Stimulated activated CD4-positive, alpha-beta T cell treated with anti-CD3 and anti-CD28 coated beads, Interleukin-2, amount 100 ng/mL, for 4 hours (primary cell): ENCODE measurements at places on chromosomes 3 and 15.

- no peak for DNase-seq
Measured at GRCh38 chr3:155382396-155383042, 89.0 kb upstream of the STRIT1 start.

DNA sequence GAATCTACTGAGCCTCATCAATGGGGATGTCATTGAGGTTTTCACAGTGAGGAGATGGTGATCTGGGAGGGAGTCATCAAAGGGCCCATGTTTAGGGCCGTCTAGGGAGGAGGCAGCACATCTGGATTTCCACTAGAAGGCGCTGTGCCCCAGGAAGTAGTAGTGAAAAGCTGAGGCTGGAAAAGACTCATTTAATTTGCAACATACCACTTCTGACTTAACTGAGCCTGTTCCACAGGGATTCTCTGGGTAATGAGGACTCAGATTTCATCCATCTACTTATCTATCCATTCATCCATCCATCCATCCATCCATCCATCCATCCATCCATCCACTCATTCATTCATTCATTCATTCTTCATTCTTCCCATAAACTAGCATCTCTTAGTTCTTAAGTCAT lies 17.4 kb upstream of the SHF start:
- no peak for DNase-seq

GRCh38 chr15:62392376-62392775 lies 227.3 kb upstream of the C2CD4B start:
- DNase-seq = no peak

- no peak for DNase-seq
Measured at GRCh38 chr15:90839187-90840071, 29.0 kb upstream of the FURIN start.

GRCh38 chr15:70722266-70723121 lies 40.9 kb downstream of the UACA start:
- no peak for DNase-seq

GRCh38 chr3:172087602-172088580 lies 48.5 kb downstream of the FNDC3B start:
- DNase-seq = no peak

GRCh38 chr3:14784087-14784681 lies 34.6 kb upstream of the FGD5 start:
- no peak for DNase-seq

- DNase-seq = no peak
Measured at GRCh38 chr3:194129581-194130133, 6.3 kb upstream of the HES1 start.

DNA sequence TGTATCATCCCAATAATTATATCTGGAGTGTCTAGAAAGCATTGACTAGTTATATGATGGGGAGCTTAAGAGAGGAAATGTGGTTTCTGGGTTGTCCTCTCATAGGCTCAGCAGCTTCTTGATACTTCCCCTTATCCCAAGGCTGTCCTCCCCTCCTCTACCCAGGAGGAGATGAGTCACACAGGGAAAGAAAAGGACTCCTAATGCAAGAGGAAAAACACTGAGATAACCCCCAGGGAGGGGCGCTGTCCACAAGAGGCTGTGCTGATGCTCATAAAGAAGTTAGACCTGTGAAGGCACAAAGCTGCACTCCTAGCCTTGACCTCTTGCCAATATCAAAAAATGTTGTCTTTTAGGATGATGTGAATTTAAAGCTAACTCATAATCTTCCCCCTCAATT lies 28.8 kb upstream of the GYG1 start:
- no peak for DNase-seq

GRCh38 chr15:78873793-78874765 lies 1.4 kb downstream of the MORF4L1 start:
- DNase-seq = no peak

DNA sequence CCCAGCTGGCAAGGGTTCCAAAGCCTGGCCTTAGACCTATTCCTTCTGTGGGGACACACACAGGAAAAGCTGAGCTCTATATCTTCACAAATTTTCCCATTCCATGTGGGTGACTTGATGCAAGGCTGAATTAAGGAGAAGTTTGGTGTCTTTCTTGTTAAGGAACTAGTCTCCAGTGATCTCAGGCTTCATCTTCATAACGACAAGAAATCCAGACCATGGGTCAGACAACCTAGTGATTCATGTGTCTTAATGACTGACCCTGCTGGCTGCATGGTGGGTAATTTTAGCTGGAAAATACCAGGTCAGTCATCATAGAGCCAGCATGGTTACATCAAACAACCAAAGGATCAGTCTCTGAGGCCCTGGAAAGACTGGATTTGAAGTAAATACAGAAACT lies 112.7 kb upstream of the SLC4A7 start:
- no peak for DNase-seq

- no peak for DNase-seq
Measured at GRCh38 chr3:180408654-180409053, 193.3 kb upstream of the TTC14 start.

- DNase-seq = no peak
Measured at GRCh38 chr3:88640581-88640980, 466.8 kb upstream of the EPHA3 start.

DNA sequence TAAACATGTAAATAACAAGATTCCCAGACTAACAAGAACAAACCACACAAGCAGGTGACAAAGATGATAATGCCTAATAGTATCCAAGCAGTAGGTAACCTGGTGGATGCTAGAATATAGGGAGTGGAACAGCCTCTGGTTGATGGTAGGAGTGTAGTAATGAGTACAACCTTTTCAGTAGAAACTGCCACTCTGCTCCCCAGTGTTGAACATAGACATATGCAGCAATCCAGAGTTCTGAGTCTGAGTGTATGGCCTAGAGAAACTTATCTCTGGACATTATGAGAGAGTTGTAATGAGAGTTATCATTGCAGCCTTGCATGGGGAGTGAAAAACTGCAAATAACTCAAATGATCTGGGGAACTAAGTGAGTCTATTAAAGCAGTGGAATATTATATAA lies 76.1 kb upstream of the ACAD9 start:
- no peak for DNase-seq

DNA sequence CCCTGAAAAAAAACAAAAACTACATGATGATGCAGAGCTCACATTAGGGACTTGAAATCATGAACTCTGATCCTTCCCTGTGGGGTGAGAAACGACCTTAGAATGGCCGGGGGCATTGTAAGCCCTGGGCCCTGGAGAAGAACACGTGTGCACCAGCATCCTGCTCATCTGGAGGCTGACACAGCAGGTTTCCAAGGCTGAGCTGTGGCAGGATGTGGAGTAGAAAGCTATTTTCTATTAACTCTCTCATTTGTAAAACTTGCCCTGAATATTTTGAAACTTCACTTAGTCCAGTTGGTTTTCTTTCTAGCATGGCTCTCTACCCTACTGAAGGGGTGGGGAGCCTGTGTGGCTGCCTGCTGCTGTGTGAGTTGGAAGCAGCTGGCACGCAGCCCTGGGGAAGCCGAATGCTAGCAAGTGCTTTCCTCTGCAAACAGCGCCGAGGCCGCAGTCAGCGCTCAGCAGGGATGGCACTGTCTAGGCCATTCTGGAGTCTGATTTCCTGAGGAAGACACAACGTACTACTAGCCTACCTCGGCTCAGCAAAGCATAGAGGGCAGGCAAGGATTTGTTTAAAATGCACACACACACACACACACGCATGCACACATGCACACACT lies 58.0 kb downstream of the GABRG3 start:
- DNase-seq = no peak

GRCh38 chr3:137582484-137582883 lies 181.6 kb upstream of the SOX14 start:
- DNase-seq = no peak

GRCh38 chr15:48946074-48946839 lies 17.5 kb downstream of the SHC4 start:
- no peak for DNase-seq

GRCh38 chr3:59245300-59245858 lies 195.6 kb upstream of the CFAP20DC start:
- DNase-seq = no peak

DNA sequence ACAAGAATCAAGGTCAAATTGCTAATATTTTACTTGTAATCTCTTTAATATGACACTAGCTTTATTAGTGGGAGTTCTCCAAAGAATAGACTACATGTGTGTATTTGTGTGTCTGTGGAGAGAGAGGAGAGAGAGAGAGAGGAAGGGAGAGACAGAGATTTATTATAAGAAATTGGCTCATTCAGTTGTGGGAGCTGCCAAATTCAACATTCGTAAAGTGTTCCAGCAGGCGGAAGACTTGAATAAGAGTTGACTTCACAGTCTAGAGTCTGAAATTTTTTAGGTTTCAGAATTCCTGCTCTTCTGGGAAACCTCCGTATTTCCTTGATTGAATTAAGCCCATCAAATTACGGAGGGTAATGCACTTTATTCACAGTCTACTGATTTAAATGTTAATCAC lies 4.7 kb upstream of the CLDN1 start:
- DNase-seq = no peak

DNA sequence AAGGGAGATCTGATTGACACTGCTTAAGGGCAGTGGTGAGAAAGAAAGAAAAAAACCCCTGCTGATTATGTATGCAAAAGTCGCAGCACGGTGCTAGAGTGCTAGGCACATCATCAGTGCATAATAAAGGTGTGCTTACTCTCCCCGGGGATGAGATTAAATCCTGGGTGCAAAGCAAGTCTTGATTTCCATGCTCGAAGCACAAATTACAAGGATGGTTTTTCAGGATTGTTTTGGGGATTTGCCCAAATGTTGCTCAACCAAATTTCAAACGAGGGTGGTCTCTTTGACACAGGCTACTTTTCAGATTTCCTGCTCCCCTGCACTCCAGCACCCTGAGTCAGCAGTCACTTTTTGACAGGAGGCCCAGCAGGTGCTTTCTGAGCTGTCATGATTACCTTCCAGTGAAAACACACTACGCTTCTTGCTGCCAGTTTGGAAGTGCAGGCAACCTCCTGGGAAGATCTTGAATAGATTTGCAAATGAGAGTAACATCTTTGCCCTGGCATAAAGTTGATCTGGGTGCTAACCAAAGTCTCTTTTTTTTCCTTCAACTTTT lies 167.5 kb upstream of the TRIM42 start:
- no peak for DNase-seq

DNA sequence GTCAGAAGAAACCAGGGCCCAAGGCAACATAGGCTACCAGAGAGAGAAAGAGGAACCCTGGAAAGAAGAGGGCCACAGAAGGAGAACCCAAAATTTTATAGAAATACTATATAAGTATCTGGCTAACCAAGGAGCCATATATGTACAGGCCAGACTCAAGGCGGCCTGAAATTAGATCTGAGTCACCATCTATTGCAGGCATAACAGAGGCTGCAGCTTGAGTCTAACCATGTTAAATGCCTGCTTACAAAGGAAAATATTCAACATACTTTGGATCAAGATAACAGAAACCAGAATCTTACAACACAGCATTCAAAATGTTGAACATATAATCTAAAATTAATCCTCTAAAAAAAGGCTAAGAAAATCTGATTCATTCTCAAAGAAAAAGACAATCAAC lies 23.1 kb downstream of the IGSF11 start:
- DNase-seq = no peak

- no peak for DNase-seq
Measured at GRCh38 chr3:43214616-43215015, 71.7 kb upstream of the SNRK start.
